GM12892 (cell line): ENCODE measurements at places on chromosomes 6 and 20.

- no peak for DNase-seq
These were observed 4.2 kb downstream of the FOXC1 start for GRCh38 chr6:1613688-1614447.

- no peak for DNase-seq
These were observed 113.1 kb upstream of the ZNF217 start for GRCh38 chr20:53706466-53707370.

- DNase-seq, result no peak
These were observed at the start of gene CHRNA4 for GRCh38 chr20:63360850-63361518. TSS of gene CHRNA4 (minus strand) at chr20:63361349. CDS start at chr20:63361165, 184 bp downstream.

- DNase-seq, result no peak
These were observed 14.1 kb upstream of the TFAP2D start for GRCh38 chr6:50699051-50699775.

DNA sequence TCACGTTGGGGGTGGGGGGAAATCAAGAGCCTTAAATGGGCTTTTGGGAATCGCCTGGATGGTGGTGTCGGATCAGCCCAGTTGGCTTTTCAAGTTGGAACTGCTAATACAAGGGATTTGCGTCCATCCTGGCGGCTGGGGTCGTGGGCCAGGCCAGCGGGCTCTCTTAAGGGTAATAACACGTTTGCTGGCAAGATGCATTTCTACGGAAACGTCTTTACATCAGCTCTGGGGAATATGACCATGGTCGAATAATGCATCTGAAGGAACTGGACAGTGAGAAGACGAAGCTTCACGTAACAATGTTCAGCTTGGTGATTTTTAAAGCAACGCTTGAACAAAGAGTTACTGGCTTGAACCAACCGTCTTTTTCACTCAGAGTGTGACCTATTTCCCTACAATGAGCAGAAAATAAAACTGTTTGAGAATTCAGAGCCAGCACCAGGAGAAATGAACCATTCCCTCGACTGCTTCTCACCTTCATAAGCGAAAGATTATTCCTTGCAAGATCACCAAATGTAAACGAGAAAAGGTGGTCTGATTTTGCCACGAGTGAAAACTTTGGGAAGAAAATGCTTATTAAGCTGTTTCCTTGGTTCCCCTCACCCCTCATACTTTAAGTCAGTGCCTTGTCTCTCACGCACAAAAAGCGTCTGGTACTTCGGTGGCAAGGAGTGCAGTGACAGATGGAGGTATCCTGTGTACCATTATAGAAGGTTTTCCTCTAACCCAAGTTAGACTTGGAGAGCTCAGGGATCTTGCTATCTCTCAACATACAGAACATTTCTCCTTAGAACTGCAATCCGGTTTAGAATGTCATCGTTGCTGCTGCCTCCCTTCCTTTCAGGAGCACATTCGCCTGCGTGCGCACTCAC is 1.4 kb upstream of the MARCKS start:
- no peak for DNase-seq

DNA sequence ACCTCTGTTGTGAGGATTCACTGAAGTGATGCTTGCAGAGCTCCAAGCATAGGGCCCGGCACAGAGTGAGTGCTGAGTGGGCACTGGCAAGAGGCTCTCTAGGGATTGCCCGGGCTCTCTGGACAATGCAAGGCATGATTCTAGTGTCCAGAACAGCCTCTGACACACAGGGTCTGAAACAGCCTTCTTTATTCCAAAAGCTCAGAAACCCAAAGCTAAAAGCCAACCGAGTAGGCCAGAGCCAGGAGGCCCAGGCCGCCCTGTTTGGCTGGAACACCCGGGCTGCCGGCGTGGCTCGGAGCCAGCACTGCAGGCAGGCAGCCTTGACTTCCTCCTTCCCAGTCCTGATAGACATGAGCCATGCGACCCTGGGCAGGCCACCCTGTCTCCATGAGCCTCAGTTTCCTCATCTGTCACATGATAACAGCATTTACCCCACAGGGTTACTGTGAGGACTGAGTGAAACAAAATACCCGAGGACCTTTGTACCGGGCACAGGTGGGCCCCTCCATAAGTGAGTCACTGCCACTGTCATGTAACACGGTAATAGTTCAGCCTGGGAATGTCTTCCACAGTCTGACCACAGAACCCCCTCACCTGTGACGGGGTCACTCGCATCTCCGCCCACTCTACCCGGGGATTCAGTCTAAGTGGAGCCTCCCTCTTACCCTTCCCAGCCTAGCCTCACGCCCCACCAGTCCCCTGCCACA is 51.5 kb downstream of the PTPRT start:
- no peak for DNase-seq

GRCh38 chr6:169084067-169084466 is 169.6 kb downstream of the THBS2 start:
- no peak for DNase-seq

GRCh38 chr6:148464319-148465010 is 121.8 kb downstream of the SASH1 start:
- no peak for DNase-seq

DNA sequence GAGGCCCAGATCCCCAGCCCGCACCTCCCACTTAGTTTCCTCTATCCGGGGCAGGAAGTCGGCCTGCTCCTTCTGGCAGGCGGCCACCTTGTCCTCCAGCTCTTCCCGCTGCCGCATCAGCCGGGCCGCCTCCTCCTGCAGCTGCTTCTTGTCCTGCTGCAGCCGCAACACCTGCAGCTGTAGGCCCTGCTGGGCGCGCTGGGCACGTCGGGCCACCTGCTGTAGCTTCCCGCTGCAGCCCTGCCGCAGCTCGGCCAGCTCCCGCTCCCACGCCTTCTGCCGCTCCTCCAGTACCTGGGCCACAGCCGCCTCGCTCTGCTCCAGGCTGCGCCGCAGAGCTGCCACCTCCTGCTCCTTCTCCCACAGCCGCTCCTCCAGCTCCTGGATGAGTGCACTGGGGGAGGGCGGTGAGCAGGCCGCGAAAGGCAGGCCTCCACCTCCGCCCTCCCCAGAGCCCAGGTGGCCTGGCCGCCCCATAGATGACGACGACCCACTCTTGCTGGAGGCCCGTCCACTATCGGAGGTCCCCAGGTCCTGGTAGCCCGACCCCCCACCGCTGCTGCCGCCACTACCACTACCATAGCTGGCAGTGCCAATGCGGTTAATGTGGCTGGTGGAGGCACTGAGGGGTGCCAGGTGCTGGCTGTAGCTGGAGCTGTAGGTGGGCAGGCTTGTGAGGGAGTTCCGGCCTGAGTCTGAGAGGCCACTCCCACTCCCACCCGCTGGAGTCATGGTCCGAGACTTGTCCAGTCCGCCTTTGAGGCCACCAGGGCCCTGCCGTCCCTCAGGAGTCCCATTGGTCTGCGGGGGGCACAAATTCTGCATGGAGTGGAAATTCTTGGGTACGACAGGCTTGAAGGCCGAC is 6.0 kb upstream of the FASTKD5 start:
- peak; percentile 20 for DNase-seq

- peak; percentile 6 for DNase-seq
These were observed 384.6 kb downstream of the CDKAL1 start for GRCh38 chr6:20918868-20919267.

GRCh38 chr20:47421076-47421475 is 64.6 kb upstream of the ZMYND8 start:
- DNase-seq, result no peak

DNA sequence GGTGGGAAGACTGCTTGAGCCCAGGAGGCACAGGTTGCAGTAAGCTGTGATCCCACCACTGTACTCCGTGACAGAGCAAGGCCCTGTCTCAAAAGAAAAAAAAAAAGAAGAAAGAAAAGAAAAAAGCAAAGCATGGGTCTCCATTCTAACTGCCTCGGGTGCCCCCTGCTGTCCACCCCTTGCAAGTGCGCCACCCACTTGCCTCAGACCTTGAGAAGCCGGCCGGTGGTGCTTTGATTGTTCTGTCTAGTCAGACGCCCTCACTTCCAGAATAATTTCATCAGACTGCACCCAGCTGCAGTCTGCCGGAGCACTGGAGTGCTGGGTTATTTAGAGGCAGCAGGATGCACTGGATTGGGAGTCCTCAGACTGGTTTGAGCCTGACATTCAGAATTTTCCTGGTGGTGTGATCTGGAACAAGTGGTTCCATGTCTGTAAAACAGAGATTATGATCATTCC is 17.6 kb upstream of the TM9SF4 start:
- DNase-seq, result peak; percentile 49

DNA sequence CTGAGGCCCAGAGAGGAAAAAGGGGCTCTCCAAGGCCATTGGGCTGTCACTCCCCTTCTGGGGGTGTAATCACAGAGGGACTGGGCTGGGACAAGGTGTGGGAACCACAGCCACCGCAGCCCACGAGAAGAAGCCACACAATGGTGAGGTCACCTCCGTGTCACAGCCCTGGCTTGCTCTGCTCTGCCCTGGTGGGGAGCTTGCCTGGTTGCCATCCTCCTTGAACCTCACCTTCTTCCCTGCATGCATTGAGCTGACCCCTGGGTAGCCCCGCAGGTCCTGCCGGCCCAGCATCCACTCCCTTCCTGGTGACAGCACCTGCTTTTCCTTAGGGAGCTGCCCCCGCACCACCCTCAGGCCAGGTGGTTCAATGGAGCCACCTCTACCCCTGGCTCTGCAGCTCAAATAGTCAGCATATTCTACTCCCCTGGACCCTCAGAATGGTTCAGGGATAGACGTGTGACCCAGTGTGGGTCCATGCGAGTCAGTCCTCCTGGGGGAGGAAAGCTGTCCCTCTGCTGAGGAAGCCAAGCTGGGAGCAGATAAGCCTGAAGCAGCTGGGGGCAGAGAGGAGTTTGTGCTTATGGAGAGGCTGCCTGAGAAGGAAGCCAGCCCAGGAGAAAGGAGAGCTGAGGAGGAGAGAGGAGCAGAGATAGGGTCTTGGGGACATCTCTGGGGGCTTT is 21.3 kb downstream of the RBM38 start:
- DNase-seq, result no peak

DNA sequence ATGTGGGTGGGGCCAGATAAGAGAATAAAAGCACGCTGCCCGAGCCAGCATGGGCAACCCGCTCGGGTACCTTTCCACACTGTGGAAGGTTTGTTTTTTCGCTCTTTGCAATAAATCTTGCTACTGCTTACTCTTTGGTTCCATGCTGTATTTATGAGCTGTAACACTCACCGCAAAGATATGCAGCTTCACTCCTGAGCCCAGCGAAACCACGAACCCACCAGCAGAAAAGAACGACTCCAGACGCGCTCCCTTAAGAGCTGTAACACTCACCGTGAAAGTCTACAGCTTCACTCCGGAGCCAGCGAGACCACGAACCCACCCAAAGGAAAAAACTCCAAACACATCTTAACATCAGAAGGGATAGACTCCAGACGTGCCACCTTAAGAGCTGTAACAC is 76.7 kb downstream of the TFAP2A start:
- no peak for DNase-seq

DNA sequence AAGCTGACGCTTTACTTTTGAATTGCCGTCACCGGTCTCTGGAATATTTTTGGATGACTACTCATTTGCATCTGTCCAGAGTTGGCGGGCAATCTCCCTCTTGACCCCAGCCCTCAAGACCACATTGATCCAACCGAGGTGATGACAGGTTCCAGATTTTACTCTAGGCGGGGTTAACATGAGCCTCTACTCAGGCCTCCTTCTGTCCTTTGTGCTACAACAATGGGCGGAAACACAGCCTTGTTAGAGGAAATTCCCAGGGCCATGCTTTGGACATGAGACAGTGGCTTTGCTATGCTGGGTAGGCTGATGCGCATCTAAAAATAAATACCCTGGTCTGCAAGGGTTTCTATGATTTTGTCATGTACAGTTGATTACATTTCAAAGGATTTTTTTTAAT is 27.0 kb upstream of the ADGRF5 start:
- no peak for DNase-seq

DNA sequence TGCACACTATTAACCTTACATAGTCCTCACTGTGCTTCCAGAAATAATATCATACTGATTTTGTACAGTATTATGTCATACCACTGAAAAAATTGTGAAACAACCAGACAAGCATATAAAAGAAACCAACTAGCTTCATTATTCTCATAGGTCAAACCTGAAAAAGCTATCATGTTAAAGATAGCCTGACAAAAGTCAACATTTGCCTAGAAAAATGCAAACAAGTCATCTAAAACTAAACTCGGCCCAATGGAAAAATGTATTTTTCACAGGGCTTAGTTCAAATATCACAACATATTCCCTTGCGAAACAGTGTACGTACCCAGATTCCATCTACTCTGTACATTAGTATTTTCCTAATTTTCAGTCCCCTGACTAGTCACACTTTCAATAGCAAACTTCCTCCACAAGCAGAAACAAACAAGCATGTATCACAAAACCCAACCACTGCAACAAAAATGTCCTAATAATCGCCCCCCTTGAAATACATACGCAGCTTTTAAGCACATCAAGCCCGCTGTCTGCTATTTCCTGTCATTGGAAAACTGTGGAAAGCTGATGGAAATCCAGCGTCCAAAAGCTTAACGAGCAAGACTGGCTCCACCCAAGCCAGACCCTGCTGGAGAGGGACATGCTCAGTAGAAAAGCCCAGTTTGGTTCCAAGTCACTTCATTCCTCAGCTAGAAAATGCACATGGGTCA is 93.1 kb downstream of the EPB41L2 start:
- no peak for DNase-seq

DNA sequence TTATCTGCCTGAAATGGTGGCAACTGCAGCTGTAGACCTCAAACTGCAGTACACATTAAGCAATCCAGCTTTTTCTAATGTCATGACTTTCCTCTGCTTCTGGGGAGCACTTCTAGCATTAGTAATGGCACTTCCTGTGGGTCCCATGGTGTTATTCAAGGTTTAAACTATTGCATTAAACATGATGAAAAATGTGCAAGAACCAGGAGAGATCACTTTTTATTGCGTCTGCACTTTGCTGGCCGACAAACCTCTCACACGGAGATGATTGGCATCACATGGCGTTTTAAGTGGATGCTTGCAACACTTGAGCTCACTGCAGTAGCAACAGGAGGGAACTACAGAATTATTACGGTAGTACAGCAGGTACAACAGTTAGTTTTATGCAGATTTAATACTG is 148.4 kb downstream of the HIVEP2 start:
- no peak for DNase-seq

DNA sequence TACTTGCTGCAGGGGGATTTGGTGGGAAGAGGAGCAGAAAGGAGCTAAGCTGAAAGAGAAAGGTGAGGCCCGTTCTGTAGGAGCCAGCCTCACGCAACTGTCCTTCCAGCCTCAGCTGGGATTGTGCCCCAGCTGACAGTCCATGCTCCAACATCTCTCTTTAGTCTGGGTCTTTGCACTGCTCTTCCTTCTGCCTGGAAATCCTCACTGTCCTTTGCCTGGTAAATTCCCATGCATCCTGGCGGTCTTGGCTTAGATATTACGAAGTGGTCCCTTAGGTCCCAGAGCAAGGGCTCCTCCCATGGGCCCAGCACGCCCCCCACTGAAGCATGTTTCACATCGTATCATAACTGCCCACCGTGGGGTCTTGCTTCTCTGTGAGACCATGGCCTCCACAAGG is 52.2 kb downstream of the FGD2 start:
- no peak for DNase-seq

GRCh38 chr6:131197716-131198115 is 62.4 kb downstream of the AKAP7 start:
- no peak for DNase-seq

GRCh38 chr6:85798931-85799652 is 156.4 kb upstream of the SYNCRIP start:
- no peak for DNase-seq

GRCh38 chr6:35564733-35565132 is 52.0 kb upstream of the TULP1 start:
- DNase-seq, result no peak
